Smooth muscle cell of the brain vasculature (primary cell): ENCODE measurements at places on chromosomes 7 and 10.

- DNase-seq: no peak
Observed at GRCh38 chr10:114495303-114495702, 91.0 kb upstream of the AFAP1L2 start.

DNA sequence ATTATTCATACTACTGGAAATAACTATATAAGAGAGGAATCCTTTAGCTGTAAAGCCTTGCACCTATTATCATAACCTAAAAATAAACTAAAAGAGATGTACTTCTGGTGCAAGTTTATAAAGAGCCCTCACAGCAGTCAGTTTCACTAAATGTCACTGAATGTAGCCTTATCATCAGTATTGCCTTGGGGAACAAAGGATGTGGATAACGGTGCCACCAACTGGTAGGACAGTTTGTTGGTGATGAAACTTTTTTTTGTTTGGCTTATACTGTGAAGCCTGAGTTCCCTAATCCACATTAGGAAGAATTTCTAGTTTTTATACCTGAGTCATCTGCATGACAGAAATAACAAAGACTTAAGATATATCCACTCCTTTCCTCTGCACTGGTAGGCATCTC is 117.9 kb upstream of the COL1A2 start:
- DNase-seq: no peak

- peak; percentile 28 for DNase-seq
Observed at GRCh38 chr7:123871998-123872867, 27.3 kb downstream of the HYAL4 start.

- DNase-seq: no peak
Observed at GRCh38 chr10:130026670-130027456, 62.8 kb upstream of the EBF3 start.

DNA sequence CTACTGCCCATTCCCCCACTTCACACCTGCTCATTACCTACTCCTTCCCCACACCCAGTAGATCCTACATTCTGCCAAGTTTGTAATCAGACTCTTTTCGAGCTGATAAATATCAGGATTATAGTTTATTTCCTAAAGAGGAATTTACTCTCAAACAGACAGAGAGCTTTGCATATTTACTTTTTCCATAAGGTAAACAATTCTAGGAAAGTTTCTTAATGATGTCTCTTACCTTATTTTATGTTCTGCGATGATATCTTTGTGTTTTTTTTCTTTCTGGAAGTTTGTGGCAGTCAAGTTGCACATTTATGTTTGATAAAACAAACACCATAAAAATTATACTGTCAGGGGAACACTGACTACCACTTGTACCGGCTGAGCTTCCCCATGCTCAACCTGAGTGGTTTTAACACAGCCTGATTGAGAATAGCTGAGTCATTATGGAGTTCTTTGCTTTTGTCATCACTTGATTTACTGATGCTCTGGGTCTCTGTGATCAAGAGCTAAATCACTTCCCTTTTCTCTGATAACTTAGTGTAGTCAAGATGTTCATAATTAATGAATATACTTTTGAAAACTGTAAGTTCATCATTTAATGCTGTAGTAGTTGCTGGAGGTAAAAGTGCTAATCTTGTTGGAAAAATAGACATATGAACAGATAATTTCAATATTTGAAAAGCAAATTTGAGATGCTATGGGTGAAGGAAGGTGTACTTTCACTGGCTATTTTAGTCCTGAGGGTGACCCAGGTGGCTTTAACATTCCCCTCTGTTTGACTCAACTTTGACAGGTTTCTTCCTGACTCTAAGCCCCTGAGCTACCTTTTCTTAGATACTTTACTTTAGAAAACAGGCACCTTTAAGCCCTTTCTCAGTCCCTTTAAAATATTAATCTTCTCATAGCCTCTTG is 1034.5 kb upstream of the LRRTM3 start:
- no peak for DNase-seq

DNA sequence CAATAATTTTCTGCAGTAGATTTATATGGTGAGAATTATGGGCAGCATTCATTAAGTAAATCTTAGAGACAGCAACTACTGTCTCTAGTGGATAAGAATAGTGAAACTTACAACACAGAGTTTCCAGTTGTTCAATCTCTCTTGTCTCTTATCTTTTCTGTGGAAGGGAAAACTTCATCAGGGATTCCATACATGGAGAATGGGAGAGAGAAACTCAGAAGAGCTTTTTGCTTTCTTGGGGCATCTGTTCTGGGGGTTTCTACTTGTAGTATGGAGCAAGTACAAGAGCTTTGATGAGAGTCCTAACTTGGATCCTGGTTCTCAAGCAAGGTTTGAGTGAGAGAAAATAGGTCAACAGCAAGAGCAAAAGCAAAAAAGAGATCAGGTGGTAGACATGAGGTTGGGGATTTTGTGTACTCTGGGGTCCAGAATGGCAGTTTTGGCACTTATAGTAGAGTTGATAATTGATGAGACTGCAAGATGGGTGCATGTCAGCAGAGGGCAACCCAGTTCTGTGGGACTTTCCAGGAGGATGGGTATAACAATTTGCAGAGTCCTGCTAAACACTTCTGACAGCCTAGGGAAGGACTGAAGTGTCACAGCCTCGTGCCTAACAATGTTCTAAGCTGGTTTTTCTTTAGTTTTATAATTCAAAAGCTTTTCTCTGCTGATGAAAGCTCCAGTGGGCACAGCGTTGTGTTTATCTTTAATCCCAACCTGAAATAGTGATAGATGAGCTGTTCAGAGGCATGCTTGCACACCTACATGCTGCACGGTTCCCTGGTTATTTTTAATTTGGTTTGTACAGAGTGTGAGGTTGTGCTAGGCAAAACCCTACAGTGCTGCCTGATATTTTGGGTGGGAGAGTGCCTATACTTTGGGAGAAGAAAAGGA is 32.0 kb upstream of the STRIP2 start:
- DNase-seq: no peak

DNA sequence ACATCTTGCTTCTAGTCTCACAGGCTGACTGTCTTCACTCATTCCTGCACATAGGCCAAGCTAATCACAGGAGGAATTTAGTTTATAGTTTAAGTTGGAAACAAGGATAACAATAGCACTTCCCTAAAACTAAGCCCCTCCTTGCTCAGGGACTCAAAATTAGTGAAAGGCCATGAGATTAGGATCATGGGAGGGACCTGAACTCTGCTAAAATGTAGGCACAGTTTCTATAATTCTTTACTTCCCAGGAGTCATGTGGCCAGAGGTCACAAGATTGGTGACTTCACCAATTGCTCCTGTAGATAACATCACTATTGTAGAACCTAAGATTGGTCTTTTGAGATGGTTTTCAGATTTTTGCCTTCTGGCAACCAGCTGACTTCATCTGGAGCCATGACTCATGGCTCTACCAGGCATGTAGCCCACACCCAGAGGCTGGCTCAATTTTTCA is 14.8 kb upstream of the UPP1 start:
- DNase-seq: no peak

- no peak for DNase-seq
Observed at GRCh38 chr10:100817268-100817839, 72.0 kb downstream of the PAX2 start.

DNA sequence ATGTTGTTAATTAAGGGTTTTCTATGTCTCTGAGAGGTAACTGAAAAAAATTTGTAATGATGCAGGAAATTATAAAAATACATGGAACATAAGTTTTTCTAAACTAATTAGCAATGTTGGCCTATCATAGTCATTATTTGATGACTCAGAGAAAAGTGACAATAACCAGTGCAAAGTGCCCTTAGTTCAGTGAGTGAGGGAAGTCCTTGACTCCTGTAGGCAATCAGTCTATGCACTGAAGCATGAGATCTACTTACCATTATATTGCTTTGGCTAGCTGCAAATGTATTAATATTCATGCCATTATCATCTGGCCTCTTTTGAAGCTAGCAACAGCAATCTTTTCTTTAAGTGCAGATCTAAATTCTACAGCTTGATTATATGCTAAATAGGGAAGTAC is 40.6 kb downstream of the CCDC172 start:
- DNase-seq: no peak

- no peak for DNase-seq
Observed at GRCh38 chr7:112547916-112548315, 67.1 kb downstream of the LSMEM1 start.

DNA sequence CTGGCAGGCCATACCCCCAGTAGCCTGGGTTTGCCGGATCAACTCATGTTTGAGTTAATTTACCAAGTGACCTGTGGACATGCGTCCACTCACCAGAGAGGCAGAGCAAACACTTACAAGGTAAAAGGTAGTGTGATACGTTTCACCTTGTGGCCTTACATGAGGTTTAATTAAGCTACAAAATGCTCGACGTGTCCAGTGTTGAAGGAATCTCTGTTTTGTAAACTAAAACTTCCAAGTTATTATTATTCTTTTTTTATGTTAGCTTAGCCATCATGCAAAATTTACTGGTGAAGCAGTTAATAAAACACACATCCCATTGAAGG is 42.9 kb downstream of the RGS10 start:
- DNase-seq: no peak

- DNase-seq: no peak
Observed at GRCh38 chr10:92327445-92328433, 36.8 kb downstream of the MARCHF5 start.

- no peak for DNase-seq
Observed at GRCh38 chr7:92888-93672, 99.3 kb upstream of the FAM20C start.

DNA sequence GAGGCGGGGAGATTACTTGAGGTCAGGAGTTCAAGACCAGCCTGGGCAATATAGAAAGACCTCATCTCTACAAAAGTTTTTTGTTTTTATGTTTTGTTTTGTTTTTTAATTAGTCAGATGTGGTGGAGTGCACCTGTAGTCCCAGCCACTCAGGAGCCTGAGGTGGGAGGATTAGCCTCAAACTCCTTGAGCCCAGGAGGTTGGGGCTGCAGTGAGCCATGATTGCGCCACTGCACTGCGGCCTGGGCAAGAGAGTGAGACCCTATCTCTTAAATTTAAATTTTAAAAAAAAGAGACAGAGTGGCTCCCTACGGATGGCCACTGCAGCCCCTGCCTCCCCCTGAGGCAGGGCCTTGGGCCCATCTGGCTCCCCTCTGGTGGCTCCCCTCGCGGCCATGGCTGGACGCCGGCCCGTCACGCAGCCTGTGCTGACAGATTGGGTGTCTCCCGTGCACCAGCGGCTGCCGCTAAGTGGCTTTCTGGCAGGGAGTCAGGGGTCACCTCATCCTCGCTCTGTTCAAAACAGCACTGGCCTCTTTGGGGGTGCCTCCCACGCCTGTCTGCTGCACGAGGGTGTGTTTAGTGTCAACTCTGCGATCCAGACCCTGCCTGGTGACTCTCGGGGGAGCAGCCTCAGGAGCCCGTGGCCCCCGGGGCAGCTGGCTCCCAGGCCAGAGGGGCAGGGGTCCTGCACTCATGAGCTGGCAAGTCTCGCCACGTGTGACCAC is 44.4 kb upstream of the ELN start:
- no peak for DNase-seq

GRCh38 chr7:96269246-96269994 is 52.5 kb downstream of the SLC25A13 start:
- DNase-seq: no peak

GRCh38 chr7:34406848-34407530 is 251.0 kb upstream of the NPSR1 start:
- DNase-seq: no peak

GRCh38 chr7:113142385-113143119 is 24.2 kb upstream of the SMIM30 start:
- DNase-seq: no peak

DNA sequence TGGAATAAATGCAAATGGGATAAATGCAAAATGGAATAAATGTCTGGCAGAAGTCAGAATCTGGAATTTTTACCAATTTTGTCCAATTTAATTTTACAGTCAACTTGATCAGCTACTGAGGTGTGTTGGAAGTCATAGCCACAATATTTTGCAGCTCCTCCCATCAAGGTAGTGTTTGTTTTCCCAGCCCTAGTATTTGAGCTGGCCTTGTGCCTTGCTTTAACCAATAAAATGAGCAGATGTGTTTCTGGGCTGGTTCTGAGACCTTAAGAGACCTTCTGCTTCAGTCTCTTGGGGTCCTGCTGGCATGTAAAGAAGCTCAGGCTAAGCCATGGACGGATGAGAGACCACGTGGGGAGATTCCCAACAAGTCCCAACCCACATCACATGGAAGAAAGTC is 42.7 kb upstream of the RSBN1L start:
- no peak for DNase-seq

- DNase-seq: no peak
Observed at GRCh38 chr7:155795401-155795800, 16.9 kb downstream of the SHH start.

DNA sequence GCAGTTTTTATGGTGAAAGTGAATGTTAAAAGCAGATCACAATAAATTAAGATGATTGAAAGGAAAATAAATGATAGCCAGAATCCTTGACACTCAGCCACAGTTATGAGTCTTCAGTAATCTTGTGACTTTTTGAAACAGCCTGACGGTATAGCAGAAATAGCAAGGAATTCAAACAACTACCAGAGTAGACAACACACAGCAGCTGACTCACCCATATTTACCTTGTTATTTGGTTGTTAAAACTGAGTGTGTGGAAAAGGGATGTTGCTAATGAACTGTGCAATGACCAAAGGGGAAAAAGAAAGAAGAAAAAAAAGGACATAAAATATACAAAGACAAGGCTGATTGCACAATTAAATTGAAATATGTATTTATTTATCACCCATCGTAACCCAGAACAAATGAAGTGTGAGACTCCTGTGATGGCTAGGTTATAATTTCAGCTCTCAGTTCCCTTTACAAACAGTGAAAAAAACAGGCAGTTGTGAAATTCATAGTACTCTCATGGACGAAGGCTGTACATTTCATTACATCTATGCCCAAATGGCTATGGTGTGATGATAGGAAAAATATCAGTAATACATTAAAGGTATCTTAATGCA is 1023.0 kb upstream of the SORCS1 start:
- DNase-seq: no peak

DNA sequence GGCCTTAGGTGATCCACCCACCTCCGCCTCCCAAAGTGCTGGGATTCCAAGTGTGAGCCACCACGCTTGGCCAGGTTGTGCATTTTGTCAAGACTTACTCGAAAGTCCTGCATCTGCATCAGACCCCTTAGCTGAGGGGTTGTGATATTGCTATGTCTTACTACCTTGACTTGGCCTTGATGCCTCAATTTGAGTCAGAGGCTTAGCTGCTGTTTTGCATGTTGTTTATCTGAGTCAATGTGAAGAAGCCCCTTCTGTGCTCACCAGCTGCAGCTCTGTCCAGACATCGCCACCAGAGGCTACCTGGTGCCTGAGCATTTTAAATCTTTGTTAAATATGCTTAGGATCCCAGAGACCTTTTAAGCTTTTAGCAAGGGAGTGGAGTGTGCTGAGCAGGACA is 18.1 kb downstream of the UBE2D4 start:
- no peak for DNase-seq

GRCh38 chr10:128073890-128074289 is 52.3 kb downstream of the MKI67 start:
- no peak for DNase-seq

DNA sequence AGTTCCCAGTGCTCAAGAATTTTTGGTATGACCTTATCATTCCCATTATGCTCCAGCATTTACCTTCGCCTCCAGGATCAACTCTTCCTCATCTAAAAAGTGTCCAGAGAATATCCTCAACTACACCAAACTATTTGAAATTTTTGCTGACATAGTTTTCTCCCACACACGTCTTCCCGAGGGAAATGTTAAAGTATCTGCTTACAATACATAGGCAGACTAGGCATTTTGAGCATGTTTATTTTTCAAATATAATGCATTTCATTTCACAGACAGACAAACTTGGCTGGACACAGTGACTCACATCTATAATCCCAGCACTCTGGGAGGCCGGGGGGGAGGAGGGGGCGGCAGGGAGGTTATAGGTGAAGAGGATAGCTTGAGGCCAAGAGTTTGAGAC is 177.1 kb upstream of the TRIM24 start:
- no peak for DNase-seq

- DNase-seq: no peak
Observed at GRCh38 chr10:51389415-51390321, 309.7 kb downstream of the CSTF2T start.
